ENCODE measurements at places on chromosomes 12 and 14. TPM values are rescaled to one million over a fixed set of nuclear protein-coding genes. Genes with fewer than 3 reads are reported as not detected.

Gene FGF6
- not detected for total RNA-seq

Gene AQP5
- total RNA-seq, result not detected

Gene SLC17A8
- total RNA-seq, result not detected

DNA sequence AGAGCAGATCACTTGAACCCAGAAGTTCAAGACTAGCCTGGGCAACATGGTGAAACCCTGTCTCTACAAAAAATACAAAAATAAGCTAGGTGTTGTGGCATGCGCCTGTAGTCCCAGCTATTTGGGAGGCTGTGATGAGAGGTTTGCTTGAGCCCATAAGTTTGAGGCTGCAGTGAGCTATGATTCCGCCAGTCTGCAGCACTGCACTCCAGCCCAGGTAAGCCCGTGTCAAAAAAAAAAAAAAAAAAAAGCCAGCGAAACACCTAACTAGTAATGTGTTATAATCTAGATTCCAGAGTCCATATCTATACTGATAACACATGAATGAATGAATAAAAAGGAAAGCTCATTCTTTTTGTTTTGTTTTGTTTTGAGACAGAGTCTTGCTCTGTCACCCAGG lies 18.5 kb upstream of the SLC25A3 start:
- H3K4me1 ChIP-seq, result no peaks in the 10 kb centered on the region
- DNase-seq, result no peak
- H3K27me3 ChIP-seq, result no peaks in the 10 kb centered on the region
- H3K27ac ChIP-seq, result no peak overlapping the region

- H3K4me3 ChIP-seq, result no peak overlapping the region
- DNase-seq, result no peak
- H3K27me3 ChIP-seq, result no peaks in the 10 kb centered on the region
- H3K36me3 ChIP-seq, result no peaks in the 10 kb centered on the region
These were observed 30.7 kb upstream of the OR4E1 start for GRCh38 chr14:21704338-21704737.

- H3K4me3 ChIP-seq, result no peak overlapping the region
- no peak for DNase-seq
- H3K27ac ChIP-seq, result no peak overlapping the region
- H3K4me1 ChIP-seq, result no peaks in the 10 kb centered on the region
- H3K27me3 ChIP-seq, result no peaks in the 10 kb centered on the region
These were observed 122.5 kb downstream of the DAD1 start for GRCh38 chr14:22466491-22466890.

DNA sequence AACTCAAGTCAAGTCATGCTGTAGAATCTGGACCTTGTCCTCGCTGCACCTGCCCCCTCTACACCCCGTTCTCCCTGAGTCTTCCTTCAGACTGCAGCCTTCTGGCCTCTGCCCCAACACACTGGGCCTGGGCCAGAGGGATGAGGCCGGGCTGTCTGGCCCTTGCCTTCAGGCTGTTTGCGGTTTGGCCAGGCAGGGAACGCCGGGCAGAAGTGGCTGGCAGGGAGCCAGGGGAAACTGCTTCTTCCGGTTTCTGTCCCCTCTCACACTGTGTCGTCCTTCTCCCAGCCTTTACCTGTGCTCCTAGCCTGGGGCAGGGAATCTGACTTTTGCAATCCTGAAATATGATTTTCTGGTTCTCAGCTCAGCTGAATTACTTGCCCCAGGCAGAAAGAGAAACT lies 13.5 kb downstream of the DGLUCY start:
- no peaks in the 10 kb centered on the region for H3K27me3 ChIP-seq
- H3K4me1 ChIP-seq, result peaks cover 4% of the 10 kb centered on the region
- no peak overlapping the region for H3K4me3 ChIP-seq
- no peak overlapping the region for H3K27ac ChIP-seq

- H3K27me3 ChIP-seq, result no peaks in the 10 kb centered on the region
- no peak overlapping the region for H3K27ac ChIP-seq
- no peaks in the 10 kb centered on the region for H3K4me1 ChIP-seq
- no peaks in the 10 kb centered on the region for H3K36me3 ChIP-seq
- DNase-seq, result no peak
- no peak overlapping the region for H3K4me3 ChIP-seq
These were observed 186.5 kb upstream of the HMGA2 start for GRCh38 chr12:65637774-65638173.

DNA sequence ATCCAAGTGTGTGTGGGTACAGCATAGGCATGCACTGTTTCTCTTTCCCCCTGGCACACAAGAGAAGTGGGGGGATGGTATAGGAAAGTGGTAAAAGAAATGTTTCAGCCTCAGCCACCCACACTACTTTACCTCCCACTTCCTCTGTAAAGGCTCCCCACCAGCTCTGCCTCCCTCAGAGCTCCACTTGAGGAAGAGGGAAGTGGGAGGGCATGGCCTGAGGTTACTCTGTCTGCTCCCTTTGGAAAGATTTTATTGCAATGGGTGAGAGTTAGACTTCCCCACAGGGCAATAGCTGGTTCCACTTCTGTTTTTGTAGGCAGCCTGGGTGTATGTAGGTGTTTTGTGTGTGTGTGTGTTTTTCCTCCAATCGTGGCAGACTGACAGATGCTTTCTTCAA lies 145.3 kb downstream of the SSPN start:
- no peak overlapping the region for H3K27ac ChIP-seq
- H3K4me3 ChIP-seq, result no peak overlapping the region
- H3K36me3 ChIP-seq, result peaks cover 23% of the 10 kb centered on the region
- no peaks in the 10 kb centered on the region for H3K27me3 ChIP-seq
- no peaks in the 10 kb centered on the region for H3K4me1 ChIP-seq

- H3K4me3 ChIP-seq, result no peak overlapping the region
- no peaks in the 10 kb centered on the region for H3K36me3 ChIP-seq
- DNase-seq, result no peak
- no peaks in the 10 kb centered on the region for H3K27me3 ChIP-seq
- H3K4me1 ChIP-seq, result no peaks in the 10 kb centered on the region
These were observed 232.2 kb downstream of the FBXL14 start for GRCh38 chr12:1362143-1362662.

All from CD4-positive, CD25-positive, alpha-beta regulatory T cell (primary cell).